ENCODE measurements at places on chromosomes 13 and 19.

DNA sequence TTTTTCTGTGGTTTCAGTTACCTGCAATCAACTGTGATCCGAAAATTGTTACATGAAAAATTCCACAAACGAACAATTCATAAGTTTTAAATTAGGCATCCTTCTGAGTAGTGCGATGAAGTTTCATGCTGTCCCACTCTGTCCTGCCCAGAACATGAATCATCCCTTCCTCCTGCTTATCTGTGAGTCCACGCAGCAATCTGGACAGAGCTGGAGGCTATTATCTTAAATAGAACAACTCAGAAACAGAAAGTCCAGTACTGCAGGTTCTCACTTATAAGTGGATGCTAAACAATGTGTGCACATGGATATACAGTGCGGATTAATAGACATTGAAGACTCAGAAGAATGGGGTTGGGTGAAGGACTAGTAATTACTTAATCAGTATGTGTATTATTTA, 583.7 kb upstream of the SPRY2 start:
- no peak overlapping the region for H3K27ac ChIP-seq
- H3K4me3 ChIP-seq, result no peak overlapping the region
- H3K4me1 ChIP-seq, result no peaks in the 10 kb centered on the region
- H3K36me3 ChIP-seq, result no peaks in the 10 kb centered on the region
- DNase-seq, result no peak
- H3K27me3 ChIP-seq, result no peaks in the 10 kb centered on the region

DNA sequence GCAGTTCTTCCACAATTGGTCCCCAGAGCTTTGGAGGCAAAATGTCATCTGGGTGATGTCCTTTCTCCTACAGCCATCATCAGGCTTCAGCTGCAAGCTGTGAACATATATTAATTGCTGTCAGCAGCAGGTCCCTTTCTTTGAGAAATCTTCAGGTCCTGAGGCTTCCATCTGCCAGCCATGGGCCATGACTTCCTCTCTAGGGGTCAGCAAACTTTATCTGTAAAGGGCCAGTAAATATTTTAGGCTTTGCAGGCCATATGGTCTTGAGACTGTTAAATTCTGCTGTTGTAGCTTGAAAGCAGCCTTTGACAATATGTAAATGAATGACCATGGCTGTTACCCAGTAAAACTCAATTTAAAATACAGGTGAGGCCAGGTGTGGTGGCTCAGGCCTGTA, 27.1 kb downstream of the SERP2 start:
- DNase-seq, result no peak
- H3K4me3 ChIP-seq, result no peak overlapping the region
- no peak overlapping the region for H3K27ac ChIP-seq
- no peaks in the 10 kb centered on the region for H3K27me3 ChIP-seq
- no peaks in the 10 kb centered on the region for H3K36me3 ChIP-seq
- peaks cover 10% of the 10 kb centered on the region for H3K4me1 ChIP-seq

DNA sequence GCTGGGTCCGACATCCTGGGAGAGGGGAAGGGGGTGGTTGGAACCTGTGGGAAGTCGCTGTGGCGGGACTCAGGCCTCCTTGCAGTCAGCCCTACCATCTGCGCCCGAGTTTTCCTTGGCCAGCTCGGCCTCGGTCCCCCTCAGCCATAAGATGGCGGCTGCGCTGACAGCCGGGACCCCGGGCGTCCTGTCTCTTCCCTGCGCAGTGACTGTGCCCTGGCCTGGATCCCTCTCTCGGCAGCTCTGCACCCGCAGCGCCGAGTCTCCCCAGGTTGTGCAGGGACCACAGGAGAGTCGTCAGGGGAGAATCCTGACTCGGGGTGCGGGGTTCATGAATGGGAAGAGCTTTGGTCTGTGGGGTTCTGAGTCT, 345 bp downstream of the ZNF257 start:
- H3K27ac ChIP-seq, result no peak overlapping the region
- no peaks in the 10 kb centered on the region for H3K4me1 ChIP-seq
- no peak overlapping the region for H3K4me3 ChIP-seq
- H3K27me3 ChIP-seq, result no peaks in the 10 kb centered on the region
- H3K36me3 ChIP-seq, result no peaks in the 10 kb centered on the region
- DNase-seq, result no peak

GRCh38 chr13:90105276-90105675, 1242.2 kb upstream of the MIR17HG start:
- no peaks in the 10 kb centered on the region for H3K27me3 ChIP-seq
- no peak for DNase-seq
- H3K4me1 ChIP-seq, result no peaks in the 10 kb centered on the region
- no peak overlapping the region for H3K4me3 ChIP-seq
- no peaks in the 10 kb centered on the region for H3K36me3 ChIP-seq

DNA sequence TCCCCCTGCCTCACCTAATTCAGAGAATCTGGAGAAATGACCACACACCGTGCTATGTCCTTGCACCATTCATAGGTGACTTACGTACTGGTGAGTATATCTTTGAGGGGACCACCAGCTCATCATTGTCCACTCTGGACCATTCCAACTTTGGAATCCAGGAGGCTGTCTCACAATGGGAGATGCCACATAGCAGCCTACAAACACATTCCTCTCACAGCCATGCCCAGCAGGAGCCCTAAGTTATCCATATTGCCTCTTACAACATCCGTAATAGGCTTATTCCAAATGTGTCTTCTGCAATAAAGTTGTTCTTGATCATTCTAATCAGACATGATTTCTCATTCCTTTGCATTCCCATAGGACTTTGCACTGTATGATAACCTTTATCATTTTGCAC, 436.7 kb downstream of the EFNB2 start:
- peaks cover 11% of the 10 kb centered on the region for H3K4me1 ChIP-seq
- no peak overlapping the region for H3K4me3 ChIP-seq
- no peak overlapping the region for H3K27ac ChIP-seq
- no peaks in the 10 kb centered on the region for H3K27me3 ChIP-seq

DNA sequence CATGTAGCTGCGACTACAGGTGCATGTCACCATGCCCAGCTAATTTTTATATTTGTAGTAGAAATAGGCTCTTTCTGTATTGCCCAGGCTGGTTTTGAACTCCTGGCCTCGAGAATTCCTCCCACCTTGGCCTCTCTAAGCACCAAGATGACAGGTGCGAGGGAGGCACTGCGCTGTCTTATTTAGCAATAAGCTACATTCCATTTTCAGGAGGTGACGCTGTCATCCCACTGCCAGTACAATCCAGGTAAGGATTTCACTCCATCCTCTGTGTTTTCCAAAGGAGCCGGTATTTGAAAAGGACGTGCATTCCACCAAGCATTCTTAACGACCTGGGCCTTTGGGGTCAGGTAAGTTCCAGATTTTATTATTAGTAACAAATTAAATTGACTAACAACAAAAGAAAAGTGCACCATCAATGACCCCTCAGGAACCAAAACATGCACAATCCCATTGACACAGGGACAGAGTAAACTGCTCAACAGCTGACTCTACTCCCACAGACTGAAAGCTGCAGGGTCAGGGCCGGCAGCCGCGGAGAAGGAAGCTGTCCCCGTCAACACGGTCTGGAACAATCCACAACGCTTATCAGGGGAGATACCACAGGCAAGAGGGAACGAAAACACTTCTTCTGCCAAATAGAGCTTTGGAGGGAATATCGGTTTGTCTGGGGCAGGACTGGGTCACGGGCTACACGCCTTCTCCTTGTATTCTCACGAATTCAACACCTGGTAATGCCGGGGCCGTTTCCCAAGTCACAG, 82.8 kb downstream of the INSR start:
- H3K36me3 ChIP-seq, result no peaks in the 10 kb centered on the region
- H3K4me3 ChIP-seq, result no peak overlapping the region
- H3K27me3 ChIP-seq, result no peaks in the 10 kb centered on the region
- H3K27ac ChIP-seq, result no peak overlapping the region
- peaks cover 16% of the 10 kb centered on the region for H3K4me1 ChIP-seq
- DNase-seq, result no peak

GRCh38 chr13:102470283-102470917, 68.6 kb upstream of the FGF14 start:
- DNase-seq, result no peak
- H3K27me3 ChIP-seq, result no peaks in the 10 kb centered on the region
- no peak overlapping the region for H3K27ac ChIP-seq
- H3K4me3 ChIP-seq, result no peak overlapping the region
- H3K4me1 ChIP-seq, result no peaks in the 10 kb centered on the region
- H3K36me3 ChIP-seq, result no peaks in the 10 kb centered on the region

DNA sequence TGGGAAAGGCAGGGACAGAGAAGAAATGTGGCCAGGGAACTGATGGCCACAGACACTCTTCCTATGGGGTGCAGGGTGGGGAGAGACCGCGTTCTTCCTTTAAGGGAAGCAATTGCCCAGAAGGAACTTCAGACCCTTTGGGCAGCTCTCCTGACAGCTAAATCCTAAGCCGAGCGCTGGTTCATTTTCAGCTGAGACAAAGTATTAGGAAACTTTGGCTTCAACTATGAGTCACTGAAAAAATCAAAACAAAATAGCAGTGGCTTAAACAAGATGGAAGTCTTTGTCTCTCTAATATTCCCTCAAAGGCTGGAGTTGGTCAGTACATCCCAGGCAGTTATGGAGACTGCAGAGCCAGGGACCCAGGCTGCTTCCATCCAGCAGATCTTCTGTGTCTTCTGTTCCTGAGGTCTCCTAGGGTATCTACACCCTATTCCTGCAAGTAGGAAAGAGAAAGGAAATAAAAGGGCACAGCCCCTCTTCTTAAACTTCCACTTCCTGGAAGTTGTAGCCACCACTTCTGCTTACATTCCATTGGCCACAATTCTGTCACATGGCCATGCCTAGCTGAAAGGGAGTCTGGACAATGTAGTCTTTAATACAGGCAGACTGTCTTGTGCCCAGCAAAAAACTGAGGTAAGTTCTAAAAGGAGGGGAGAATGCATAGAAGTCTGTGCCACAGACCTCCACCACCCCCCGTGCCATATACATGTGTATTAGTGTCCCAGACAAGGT, 163.5 kb downstream of the KATNAL1 start:
- H3K4me1 ChIP-seq, result no peaks in the 10 kb centered on the region
- DNase-seq, result no peak
- no peak overlapping the region for H3K27ac ChIP-seq
- no peaks in the 10 kb centered on the region for H3K36me3 ChIP-seq
- no peaks in the 10 kb centered on the region for H3K27me3 ChIP-seq
- no peak overlapping the region for H3K4me3 ChIP-seq

GRCh38 chr13:92187378-92187989, 789.1 kb downstream of the GPC5 start:
- no peak for DNase-seq
- H3K4me3 ChIP-seq, result no peak overlapping the region
- no peak overlapping the region for H3K27ac ChIP-seq
- no peaks in the 10 kb centered on the region for H3K4me1 ChIP-seq

DNA sequence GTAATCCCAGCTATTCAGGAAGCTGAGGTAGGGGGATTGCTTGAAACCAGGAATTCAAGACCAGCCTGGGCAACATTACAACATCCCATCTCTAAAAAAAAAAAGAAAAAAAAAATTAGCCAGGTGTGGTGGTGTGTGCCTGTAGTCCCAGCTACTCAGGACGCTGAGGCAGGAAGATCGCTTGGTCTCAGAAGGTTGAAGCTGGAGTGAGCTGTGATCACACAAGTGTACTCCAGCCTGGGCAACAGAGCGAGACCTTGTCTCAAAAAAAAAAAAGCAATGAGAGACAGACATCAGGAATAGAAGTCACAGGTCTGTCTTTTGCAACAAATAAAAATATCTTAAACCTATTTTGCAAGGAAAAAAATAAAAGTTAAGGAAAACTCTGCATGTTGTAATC, 23.3 kb downstream of the TMEM38A start:
- H3K27ac ChIP-seq, result no peak overlapping the region
- H3K36me3 ChIP-seq, result peaks cover 18% of the 10 kb centered on the region
- no peak overlapping the region for H3K4me3 ChIP-seq
- no peaks in the 10 kb centered on the region for H3K4me1 ChIP-seq
- no peak for DNase-seq

- H3K4me1 ChIP-seq, result no peaks in the 10 kb centered on the region
- H3K36me3 ChIP-seq, result no peaks in the 10 kb centered on the region
- no peaks in the 10 kb centered on the region for H3K27me3 ChIP-seq
- no peak for DNase-seq
Observed at GRCh38 chr19:7333198-7334118, 15.3 kb upstream of the ARHGEF18 start.

DNA sequence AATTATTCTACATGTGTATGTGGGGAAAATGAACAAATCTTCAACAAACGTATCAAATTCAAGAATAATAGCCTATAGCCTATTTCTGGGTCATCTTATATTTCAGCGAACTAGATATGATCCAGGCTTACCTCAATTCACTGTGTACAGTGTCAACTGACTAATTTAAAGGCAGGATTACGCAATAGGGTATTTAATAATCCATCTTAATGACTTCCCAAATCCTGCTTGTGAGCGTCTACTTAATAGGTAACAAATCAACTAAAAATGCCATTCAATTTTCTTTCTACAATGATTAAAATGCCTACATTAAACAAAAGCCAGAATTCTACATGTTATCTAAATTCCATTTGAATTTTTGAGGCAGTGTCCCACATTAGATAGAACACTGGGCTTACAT, 67.0 kb downstream of the USP12 start:
- peaks cover 3% of the 10 kb centered on the region for H3K36me3 ChIP-seq
- no peak for DNase-seq
- H3K27me3 ChIP-seq, result no peaks in the 10 kb centered on the region
- H3K4me1 ChIP-seq, result no peaks in the 10 kb centered on the region

DNA sequence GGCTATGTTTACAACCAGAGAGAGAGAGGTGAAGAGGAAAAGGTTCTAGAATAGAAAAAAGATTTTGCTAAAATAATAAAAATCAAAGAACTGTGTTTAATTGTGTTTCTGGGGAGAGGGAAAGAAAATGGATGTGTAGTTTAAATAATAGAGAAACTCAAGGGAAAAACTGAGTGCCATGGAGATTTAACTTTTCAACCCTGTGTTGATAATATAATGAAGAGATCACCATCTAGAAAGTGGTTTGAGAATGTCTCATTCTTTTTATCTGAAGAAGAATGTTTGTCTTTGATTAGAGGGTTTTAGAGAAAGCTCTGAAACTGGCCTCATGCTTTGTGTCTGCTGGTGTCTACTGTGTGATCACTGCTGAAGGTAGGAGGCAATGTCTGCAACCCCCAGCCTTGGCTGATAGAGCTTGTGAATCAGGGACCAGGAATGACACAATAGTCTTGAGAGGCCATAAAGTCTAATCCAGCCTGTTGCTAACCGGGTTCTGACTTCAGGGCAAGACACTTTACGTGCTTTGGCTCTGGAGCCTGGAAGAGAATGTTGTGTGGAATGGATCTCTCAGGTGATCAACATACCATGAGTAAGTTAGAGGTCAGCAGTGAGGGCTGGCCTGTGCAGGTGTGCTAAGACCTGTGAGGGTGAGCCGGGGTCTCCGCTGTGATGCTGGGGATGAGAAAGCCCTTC, 5.4 kb downstream of the COL4A2 start:
- H3K4me3 ChIP-seq, result no peak overlapping the region
- no peak overlapping the region for H3K27ac ChIP-seq
- H3K27me3 ChIP-seq, result peaks cover 10% of the 10 kb centered on the region

GRCh38 chr19:7605490-7606222, 10.0 kb downstream of the CAMSAP3 start:
- H3K27ac ChIP-seq, result no peak overlapping the region
- DNase-seq, result peak; percentile 86
- H3K4me1 ChIP-seq, result no peaks in the 10 kb centered on the region
- H3K4me3 ChIP-seq, result no peak overlapping the region
- no peaks in the 10 kb centered on the region for H3K27me3 ChIP-seq

GRCh38 chr13:42071672-42072419, 23.4 kb downstream of the DGKH start:
- H3K27me3 ChIP-seq, result no peaks in the 10 kb centered on the region
- DNase-seq, result no peak
- H3K27ac ChIP-seq, result no peak overlapping the region
- no peaks in the 10 kb centered on the region for H3K36me3 ChIP-seq
- H3K4me1 ChIP-seq, result no peaks in the 10 kb centered on the region
